ENCODE measurements at places on chromosomes 16 and 17. TPM values are rescaled to one million over a fixed set of nuclear protein-coding genes. Genes with fewer than 3 reads are reported as not detected.

GRIN2C gene
- polyA plus RNA-seq = 0.21 TPM

PLEKHM1 gene
- 16.8 TPM for polyA plus RNA-seq

SLX4 gene
- 5.5 TPM for polyA plus RNA-seq

KCNJ12 gene
- 5.7 TPM for polyA plus RNA-seq

HYDIN gene
- polyA plus RNA-seq = 13.1 TPM

KRT23 gene
- polyA plus RNA-seq = 1.5 TPM

CTF1 gene
- polyA plus RNA-seq = 7.2 TPM

KRTAP9-4 gene
- polyA plus RNA-seq = not detected

SEZ6L2 gene
- 12.7 TPM for polyA plus RNA-seq

CCL4 gene
- 1.6 TPM for polyA plus RNA-seq

SULT1A3 gene
- polyA plus RNA-seq = 4.1 TPM

INO80E gene
- polyA plus RNA-seq = 56.0 TPM

AOC3 gene
- 7.2 TPM for polyA plus RNA-seq

ACSM2A gene
- polyA plus RNA-seq = 57.6 TPM

GNAO1 gene
- 7.1 TPM for polyA plus RNA-seq

OTOP3 gene
- not detected for polyA plus RNA-seq

CACNG1 gene
- not detected for polyA plus RNA-seq

CTRB2 gene
- polyA plus RNA-seq = not detected

SLC5A2 gene
- 52.0 TPM for polyA plus RNA-seq

SDK2 gene
- polyA plus RNA-seq = 8.9 TPM

ARSG gene
- 4.4 TPM for polyA plus RNA-seq

KRTAP17-1 gene
- not detected for polyA plus RNA-seq

ERN1 gene
- 10.2 TPM for polyA plus RNA-seq

GDPD3 gene
- 14.8 TPM for polyA plus RNA-seq

ABCA8 gene
- 1.2 TPM for polyA plus RNA-seq

CHRNE gene
- polyA plus RNA-seq = 2.7 TPM

FBXO39 gene
- 0.32 TPM for polyA plus RNA-seq
